Stimulated activated CD4-positive, alpha-beta T cell treated with anti-CD3 and anti-CD28 coated beads, Interleukin-15, amount 100 ng/mL, for 1 hour (primary cell): ENCODE measurements at places on chromosomes 3 and 15.

DNA sequence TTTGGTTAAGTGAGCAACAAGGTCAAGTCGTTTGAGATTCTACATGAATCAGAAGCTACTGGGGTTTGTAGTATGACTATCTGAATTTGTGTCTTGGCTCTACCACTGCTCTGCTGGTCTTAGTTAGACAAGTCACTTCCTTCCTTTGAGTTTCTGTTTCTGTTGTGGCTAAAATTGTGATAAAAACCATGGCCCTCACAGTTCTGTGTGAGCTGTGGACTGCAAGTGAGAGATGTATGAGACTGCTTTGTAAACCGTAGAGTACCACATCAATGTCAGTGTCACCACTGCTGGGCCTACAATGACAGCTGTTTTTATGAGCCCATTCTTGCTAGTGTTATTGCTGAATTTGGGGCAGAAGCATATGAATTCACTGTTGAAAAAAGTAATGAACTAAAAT lies 32.7 kb downstream of the RARB start:
- no peak for DNase-seq

DNA sequence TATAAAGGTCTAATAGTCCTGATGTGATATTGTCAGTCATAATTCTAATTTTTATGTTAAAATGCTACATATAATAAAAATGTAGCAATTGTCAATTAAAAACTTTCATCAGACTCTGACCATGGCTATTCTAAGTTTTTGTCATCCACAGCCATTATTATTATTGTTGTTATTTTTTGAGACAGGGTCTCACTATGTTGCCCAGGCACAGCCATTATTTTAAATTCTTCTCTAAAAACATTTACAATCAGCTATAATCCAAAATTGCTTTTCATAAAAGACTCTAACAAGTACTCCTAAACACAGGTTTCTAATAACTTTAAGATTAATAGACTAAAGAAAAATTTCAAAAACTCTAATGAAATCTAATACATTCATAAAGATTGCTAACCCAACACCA lies 41.0 kb upstream of the SETD2 start:
- no peak for DNase-seq

- DNase-seq, result no peak
Measured at GRCh38 chr3:184058029-184058428, 5.2 kb downstream of the HTR3C start.

- DNase-seq, result no peak
Measured at GRCh38 chr3:63462732-63463131, 184.6 kb downstream of the SYNPR start.

DNA sequence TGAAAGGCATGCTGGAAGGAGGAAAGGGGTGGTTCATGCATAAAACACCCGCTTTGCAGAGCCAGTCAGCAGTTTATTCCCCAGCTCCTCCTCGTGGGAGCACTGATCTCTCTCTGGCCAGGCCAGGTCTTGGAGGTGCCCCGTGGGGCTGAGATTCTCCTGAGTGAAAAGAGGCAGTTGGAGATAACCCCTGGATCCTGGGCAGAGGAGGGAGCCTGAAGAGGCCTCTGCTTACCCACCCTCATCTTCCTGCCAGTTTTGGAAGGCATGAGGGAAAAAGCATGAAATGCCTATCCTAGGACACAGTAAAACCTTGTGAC lies 108.3 kb downstream of the SEMA5B start:
- DNase-seq, result no peak

- no peak for DNase-seq
Measured at GRCh38 chr3:152071315-152071714, 197.4 kb upstream of the MBNL1 start.
